ENCODE measurements at places on chromosomes 6 and 20.
A peak's percentile ranks its signal among the peaks of the same experiment; 100 is the strongest.

- no peaks in the 10 kb centered on the region for H3K27me3 ChIP-seq
- no peaks in the 10 kb centered on the region for H3K36me3 ChIP-seq
- no peaks in the 10 kb centered on the region for H3K4me1 ChIP-seq
Measured at GRCh38 chr20:6700563-6701329, 66.7 kb upstream of the BMP2 start.

DNA sequence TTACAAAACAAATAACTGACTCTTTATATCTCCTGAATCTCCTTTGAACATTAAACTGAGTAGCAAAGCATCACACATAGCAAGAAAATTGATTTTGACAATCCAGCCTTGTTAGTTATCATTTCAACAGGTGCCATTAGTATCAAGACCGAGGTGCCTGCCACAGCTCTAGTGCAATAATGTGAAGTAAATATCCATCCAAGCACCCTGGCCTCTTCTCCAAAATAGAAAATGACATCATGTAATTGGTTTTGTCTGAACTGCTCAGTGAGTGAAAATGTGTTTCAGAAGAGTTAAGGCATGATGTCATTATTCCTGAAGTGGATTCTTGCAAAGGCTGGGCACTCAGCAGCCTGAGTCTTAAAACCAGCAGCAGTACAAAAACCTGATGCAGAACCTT, 341.4 kb downstream of the PLCB1 start:
- H3K4me1 ChIP-seq: no peaks in the 10 kb centered on the region
- H3K36me3 ChIP-seq: no peaks in the 10 kb centered on the region
- no peak for DNase-seq
- no peak overlapping the region for H3K4me3 ChIP-seq

DNA sequence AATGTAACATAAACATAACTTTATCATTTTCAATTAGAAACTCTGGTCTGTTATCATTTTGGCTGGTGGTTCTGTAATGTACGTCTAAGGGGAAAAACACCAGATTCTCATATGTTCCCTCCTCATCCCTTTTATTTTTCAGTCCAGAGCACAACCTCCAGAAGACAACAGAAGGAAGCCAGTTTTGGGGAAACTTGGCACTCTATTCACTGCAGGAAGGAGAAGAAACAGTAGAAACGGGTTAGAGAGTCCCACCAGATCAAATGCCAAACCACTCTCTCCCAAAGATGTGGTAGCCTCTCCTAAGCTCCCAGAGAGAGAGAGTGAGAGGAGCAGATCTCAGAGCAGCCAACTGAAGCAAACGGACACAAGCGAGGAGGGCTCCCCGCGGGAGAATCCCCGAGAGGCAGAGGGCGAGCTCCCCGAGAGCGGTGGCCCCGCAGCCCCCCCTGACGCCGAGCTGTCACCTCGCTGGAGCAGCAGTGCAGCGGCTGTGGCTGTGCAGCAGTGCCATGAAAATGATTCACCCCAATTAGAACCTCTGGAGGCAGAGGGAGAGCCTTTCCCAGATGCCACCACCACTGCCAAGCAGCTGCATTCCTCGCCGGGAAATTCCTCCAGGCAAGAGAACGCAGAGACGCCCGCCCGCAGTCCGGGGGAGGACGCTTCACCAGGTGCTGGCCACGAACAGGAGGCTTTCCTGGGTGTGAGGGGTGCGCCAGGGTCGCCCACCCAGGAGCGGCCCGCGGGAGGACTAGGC, 117.8 kb downstream of the RTN4IP1 start:
- peak overlapping the region; percentile 87 for H3K4me3 ChIP-seq
- H3K4me1 ChIP-seq: peaks cover 53% of the 10 kb centered on the region
- peak overlapping the region; percentile 84 for H3K27ac ChIP-seq

GRCh38 chr20:41300383-41300782, 17.1 kb downstream of the ZHX3 start:
- H3K4me3 ChIP-seq: no peak overlapping the region
- H3K27ac ChIP-seq: no peak overlapping the region
- no peaks in the 10 kb centered on the region for H3K36me3 ChIP-seq
- no peaks in the 10 kb centered on the region for H3K27me3 ChIP-seq
- no peak for DNase-seq
- no peaks in the 10 kb centered on the region for H3K4me1 ChIP-seq

- no peaks in the 10 kb centered on the region for H3K4me1 ChIP-seq
- no peak for DNase-seq
- no peaks in the 10 kb centered on the region for H3K36me3 ChIP-seq
- H3K27ac ChIP-seq: no peak overlapping the region
- no peak overlapping the region for H3K4me3 ChIP-seq
Measured at GRCh38 chr6:38484656-38485055, 155.1 kb downstream of the BTBD9 start.

DNA sequence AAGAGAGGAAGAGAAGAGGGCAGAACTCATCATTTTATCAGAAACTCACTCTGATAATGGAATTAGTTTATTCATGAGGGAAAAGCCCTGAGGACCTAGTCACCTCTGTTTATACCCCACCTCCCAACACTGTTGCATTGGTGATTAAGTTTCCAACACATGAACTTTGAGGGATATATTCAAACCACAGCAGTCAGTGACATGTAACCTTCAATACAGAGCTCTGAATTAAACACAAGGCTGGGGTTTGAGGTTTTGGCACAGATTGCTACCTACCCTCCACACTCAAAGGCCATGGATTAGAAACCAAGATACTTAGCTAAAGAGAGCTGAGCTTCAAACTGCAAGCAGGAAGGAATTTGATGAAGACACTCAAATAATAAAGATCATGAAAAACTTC, 48.5 kb upstream of the MOCS1 start:
- no peaks in the 10 kb centered on the region for H3K4me1 ChIP-seq
- peaks cover 11% of the 10 kb centered on the region for H3K27me3 ChIP-seq
- no peak for DNase-seq
- H3K4me3 ChIP-seq: no peak overlapping the region

DNA sequence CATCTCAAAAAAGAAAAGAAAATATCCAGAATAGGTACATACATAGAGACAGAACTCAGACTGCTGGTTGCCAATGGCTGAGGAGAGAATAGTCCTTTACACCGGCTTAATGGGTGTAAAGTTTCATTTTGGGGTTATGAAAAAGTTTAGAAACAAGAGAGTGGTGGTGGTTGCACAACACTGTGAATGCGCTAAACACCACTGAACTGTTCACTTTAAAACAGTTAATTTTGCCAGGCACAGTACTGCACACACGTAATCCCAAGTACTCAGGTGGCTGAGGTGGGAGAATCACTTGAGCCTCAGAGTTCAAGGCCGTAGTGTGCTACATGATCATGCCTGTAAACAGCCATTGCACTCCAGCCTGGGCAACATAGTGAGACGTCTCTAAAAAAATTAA, 7.6 kb downstream of the ILRUN start:
- DNase-seq: no peak
- H3K36me3 ChIP-seq: peaks cover 19% of the 10 kb centered on the region
- no peak overlapping the region for H3K27ac ChIP-seq
- peaks cover 18% of the 10 kb centered on the region for H3K4me1 ChIP-seq

DNA sequence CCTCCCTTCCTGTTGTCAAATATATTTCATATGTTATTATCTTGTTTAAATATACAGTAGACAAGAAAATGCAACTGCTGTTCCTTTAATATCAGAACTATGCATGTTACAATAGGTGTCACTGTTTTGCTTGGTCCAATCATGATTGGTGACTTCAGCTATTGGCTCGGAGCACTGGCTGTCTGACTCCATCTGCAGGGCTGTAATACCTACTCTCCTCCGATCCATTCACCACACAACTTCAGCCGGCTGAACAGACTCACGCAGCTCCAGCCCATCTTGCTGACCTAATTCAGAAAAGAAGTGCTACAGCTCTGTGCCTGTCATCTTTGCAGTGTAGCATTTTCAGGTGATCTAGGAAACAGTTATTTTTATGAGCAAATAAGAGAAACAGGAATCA, at the start of gene BTBD3:
TSS of gene BTBD3 (plus strand) at position 231 of the 400 bp plus-strand sequence. CDS start 383 bp downstream, outside the sequence.
- no peak within 1 kb of the TSS for H3K4me3 ChIP-seq
- peaks cover 2% of the 10 kb centered on the region for H3K4me1 ChIP-seq
- no peaks in the 10 kb centered on the region for H3K36me3 ChIP-seq

- no peak overlapping the region for H3K4me3 ChIP-seq
- no peaks in the 10 kb centered on the region for H3K4me1 ChIP-seq
- DNase-seq: no peak
- peaks cover 24% of the 10 kb centered on the region for H3K27me3 ChIP-seq
- no peaks in the 10 kb centered on the region for H3K36me3 ChIP-seq
- H3K27ac ChIP-seq: no peak overlapping the region
Measured at GRCh38 chr20:39107741-39108140, 145.6 kb downstream of the DHX35 start.

DNA sequence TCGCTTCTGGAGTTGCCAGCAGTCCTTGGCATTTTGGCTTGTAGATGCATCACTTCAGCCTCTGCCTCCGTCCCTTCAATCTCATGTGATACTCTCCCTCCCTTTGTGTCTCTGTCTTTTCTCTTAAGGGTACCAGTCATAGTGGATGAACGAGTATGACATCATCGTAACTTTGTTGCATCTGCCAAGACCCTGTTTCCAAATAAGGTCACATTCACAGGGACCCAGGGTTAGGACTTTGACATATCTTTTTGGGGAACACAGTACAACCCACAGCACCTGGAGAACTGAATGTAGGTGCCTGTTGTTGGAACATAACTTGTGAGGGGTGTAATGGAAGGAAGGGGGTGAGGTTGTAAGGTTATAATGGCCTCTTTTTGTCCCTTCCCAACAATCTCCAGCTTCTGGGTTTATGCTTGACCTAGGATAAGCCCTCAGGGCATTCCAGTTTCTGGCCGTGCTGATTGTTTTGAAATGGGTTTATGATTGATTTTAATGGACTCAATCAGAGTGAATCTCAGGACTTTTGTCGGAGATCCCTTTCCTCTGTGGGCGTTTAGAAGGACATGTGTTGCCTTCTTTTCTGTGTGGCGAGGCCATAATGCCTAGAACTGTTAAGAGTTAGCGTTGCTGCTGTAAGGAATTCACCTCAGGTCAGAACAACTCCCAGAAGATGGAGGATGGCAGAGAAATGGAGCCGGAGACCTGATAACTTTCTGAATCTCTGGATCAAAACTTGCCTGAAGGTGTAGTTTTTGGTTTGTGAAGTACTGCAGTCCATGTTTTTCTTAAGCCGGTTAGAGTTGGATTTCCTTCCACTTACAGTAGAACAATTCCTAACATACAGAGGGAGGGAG, 9.2 kb downstream of the ATRN start:
- H3K4me1 ChIP-seq: no peaks in the 10 kb centered on the region
- H3K4me3 ChIP-seq: no peak overlapping the region

- H3K36me3 ChIP-seq: peaks cover 6% of the 10 kb centered on the region
- peaks cover 40% of the 10 kb centered on the region for H3K4me1 ChIP-seq
- H3K27me3 ChIP-seq: peaks cover 32% of the 10 kb centered on the region
- no peak overlapping the region for H3K27ac ChIP-seq
- DNase-seq: no peak
Measured at GRCh38 chr6:107730106-107730505, 94.0 kb downstream of the SCML4 start.

GRCh38 chr6:89298680-89299465, 16.2 kb downstream of the GABRR2 start:
- peaks cover 25% of the 10 kb centered on the region for H3K4me1 ChIP-seq
- no peaks in the 10 kb centered on the region for H3K36me3 ChIP-seq
- peak overlapping the region; percentile 83 for H3K27ac ChIP-seq
- H3K27me3 ChIP-seq: peaks cover 2% of the 10 kb centered on the region
- peak; percentile 51 for DNase-seq

DNA sequence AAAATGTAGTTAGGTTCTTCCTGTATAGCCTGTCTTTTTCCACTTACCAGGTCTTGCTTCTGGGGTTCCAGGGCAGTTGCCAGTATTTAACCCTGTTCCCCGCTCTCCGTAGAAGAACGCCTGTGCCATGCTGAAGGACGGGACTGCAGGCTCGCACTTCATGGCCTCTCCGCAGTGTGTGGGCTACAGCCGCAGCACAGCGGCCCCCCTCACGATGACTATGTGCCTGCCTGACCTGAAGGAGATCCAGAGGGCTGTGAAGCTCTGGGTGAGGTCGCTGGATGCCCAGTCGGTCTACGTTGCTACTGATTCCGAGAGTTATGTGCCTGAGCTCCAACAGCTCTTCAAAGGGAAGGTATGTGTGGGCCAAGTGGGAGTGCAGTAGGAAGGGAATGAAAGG, 23.0 kb downstream of the POFUT1 start:
- H3K27me3 ChIP-seq: no peaks in the 10 kb centered on the region
- peaks cover 37% of the 10 kb centered on the region for H3K4me1 ChIP-seq

DNA sequence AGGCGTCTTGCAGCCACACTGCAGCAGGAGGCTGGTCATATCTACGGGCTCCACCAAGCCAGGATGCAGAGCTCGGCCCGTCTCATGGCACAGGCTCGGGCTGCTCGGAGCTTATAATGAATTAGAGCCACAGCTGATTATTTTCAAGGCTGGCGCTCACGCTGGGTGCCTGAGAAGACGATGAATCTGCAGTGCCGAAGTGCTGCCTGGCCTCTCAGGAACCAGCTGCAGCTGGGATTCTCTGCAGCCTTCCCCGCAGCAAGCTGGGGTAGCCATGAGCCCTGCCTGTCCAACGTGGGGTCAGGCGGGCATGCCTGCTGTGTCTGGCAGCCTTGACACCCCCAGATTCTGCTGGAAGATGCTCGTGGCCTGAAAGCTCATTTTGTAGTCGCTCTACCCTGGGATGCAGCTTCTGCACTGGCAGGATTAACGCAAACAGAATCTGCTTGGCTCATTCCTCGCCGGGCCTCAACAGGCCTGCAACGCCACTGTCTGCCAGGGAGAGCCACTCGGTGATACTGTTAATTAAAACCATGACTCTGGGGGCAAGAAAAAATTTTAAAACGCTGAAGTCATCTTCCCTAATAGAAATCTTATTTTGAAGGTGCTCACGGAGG, 104.3 kb downstream of the CDH26 start:
- no peak for DNase-seq
- no peak overlapping the region for H3K4me3 ChIP-seq
- no peaks in the 10 kb centered on the region for H3K27me3 ChIP-seq

- H3K27me3 ChIP-seq: peaks cover 31% of the 10 kb centered on the region
- H3K27ac ChIP-seq: no peak overlapping the region
- DNase-seq: no peak
- H3K4me1 ChIP-seq: peaks cover 12% of the 10 kb centered on the region
Measured at GRCh38 chr20:46204594-46205186, 86.6 kb downstream of the CD40 start.

DNA sequence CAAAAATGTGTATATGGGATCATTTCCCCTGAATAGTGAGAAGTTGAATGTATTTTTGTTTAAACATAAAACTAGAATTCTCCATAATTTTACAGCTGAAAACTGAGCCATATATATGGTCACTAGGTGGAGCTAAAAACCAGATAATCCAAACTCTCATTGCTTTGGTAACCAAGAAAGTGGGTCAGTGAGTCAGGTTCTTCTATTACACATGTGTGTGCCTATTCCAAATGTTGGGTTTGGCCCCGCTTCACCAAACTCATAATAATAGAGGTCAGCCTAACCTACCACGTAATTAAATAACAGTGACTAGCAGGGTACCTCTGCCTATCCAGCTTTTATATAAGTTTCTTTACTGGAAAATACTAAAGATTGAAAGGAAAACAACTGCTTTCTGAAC, 19.3 kb upstream of the RNGTT start:
- no peaks in the 10 kb centered on the region for H3K36me3 ChIP-seq
- DNase-seq: no peak
- H3K4me3 ChIP-seq: no peak overlapping the region
- no peaks in the 10 kb centered on the region for H3K4me1 ChIP-seq

Measured in activated T-helper 2 cell treated with anti-CD3 and anti-CD28 coated beads, Interferon-gamma antibody, Interleukin-2, Interleukin-4, amounts not matched to agents 10 μg/mL and 5 μg/mL and 100 μg/mL, durations not matched to agents 14 hours and 24 hours and 36 hours (primary cell).